Activated B cell treated with CpG ODN at 0.5 μM for 24 hours (primary cell): ENCODE measurements at places on chromosomes 3 and 15.

DNA sequence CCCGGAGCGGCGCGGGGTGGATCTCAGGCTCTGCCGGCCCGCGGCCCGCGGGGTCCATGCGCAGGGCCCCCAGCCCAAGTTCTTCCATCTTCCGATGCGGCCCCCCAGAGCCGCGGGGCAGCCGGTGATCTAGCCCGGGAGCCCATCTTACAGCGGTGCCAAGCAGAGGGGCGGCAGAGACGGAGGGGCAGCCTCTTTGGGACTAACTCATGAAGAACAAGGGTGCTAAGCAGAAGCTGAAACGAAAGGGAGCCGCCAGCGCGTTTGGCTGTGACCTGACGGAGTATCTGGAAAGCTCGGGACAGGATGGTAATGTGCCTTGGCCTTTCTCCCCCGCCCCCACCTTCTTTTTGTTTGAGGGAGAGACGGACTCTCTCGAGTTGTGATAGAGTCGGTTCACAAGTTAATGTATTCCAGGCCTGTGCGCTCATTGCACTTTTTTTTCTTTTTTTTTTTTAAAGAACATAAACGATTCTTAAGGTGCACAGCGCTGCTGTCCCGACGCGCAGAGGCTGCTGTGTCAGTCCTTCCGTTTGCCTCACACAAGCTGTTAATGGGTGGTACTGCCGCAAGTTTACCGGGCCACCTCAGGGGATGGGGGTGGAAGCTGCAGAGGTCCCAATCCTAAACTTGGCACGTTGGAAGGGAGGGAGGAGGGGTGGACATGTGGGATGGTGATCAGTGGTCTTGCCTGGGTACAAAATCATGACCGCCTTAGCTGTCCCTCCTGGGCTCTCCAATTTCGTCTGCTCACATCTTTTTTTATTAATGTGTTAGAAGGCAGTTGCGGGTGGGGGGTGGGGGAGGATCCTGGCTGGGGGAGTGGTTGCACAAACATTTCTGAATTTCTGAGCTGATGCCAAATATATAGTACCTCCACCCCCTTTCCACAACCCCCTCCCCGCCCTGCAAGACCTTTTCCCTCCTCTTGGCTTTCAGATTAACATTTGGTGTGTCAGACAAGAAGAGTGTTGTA lies 801 bp downstream of the ARHGAP31 start:
- DNase-seq = peak; percentile 67

DNA sequence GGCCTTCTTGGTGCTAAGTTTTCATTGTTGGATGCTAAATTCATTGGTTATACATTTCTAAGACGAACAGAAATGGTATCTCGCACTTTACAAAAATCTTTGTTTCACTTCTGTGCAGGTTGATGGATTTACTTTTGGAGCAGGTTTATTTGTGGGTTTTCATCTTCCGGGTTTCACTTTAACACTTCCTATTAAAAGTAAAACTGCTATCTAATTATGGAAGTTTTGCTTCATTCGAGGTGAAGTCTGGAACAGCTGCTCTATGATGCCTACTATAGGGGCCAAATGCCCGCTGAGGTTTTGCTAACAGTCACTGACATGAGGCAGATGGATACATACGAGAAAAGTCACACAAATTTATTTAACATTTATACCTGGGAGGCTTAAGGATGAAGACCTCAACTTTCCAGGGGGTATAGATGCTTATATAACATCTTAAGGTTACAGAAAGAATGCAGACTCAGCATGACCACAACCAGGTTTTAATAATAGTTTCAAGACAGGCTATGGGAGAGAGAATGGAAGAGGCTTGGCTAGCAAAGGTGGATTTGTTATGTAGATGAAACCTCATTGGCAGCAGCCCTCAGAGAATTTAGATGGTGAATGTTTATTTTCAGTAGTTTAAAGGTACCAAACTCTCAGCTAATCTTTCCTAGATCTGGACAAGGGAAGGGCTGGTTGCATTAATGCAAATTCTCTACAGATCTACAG lies 54.2 kb downstream of the OSTN start:
- no peak for DNase-seq

DNA sequence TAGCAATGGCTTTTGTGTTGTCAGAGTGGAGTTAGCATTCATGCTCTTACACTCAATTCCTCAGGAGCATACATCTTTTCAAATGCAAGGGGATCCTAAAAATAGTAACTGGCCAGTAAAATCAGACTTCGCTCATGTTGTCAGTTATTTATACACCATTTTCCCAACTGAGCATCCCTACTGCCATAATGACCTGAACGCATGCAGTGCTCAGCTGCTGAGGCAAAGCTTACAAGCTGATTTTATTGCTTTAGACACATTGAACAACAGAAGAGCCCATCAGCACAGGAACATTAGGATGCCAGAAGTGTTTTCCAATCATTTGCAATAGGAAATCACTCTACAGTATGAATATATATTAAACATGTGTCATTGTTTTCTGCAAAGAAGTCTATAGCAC lies 689.7 kb upstream of the BCHE start:
- DNase-seq = no peak

DNA sequence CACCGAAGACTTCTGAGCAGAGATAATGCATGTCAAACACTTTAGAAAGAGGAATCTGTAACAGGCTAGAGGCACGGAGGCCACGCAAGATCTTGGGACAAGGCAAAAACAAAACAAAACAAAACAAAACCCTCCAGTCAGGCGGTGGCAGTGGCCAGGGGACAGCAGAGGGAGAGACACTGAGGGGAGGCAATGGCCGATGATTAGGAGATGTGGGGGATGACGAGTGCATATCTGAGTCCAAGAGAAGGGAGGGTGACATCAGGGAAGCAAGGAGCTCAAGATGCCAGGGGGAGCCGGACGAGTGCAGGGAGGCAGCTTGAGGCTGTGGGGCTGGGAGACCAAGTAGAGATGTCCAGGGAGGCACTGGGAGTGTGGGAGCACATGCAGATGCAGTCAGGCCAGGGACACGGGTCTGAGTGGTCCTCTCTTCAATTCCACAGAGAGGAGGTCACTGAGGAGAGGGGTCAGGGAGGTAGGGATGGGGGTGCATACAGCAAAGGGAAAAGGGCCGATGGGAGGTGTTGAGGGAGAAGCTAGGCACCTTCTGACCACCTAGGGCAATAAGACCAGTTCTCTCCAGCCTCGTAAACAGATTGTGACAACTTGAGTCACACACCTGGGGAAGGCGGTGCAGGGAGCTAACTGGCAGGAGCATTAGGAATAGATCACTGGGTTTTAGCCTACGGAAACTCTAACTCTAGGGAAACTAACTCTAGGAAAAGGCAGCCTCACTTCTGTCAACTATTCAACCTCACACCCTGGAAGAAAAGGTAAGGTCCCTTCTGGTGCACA lies 29.6 kb downstream of the SLCO2A1 start:
- no peak for DNase-seq

- DNase-seq = no peak
Measured at GRCh38 chr3:12194669-12195161, 36.0 kb upstream of the TIMP4 start.

DNA sequence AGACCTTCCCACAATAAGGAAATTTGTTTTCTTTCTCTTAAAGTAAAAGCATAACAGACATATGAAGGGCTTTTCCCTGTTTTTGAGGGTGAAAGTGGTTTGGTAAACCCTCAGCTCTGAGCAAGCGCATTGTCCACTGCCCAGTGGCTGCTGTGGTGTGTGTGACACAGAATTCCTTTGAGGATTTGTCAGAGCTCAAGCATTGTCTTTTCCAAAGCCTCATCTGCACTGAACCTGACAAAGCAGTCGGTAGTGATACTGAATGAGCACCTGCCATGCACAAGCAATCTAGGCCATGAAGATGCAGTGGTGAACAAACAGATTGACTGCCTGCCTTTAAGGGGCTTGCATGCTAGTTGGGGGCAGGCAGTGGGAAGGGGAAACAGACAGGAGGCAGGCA lies 128.3 kb downstream of the PLCL2 start:
- DNase-seq = no peak

GRCh38 chr3:100254168-100254777 lies 6.5 kb upstream of the TBC1D23 start:
- no peak for DNase-seq

DNA sequence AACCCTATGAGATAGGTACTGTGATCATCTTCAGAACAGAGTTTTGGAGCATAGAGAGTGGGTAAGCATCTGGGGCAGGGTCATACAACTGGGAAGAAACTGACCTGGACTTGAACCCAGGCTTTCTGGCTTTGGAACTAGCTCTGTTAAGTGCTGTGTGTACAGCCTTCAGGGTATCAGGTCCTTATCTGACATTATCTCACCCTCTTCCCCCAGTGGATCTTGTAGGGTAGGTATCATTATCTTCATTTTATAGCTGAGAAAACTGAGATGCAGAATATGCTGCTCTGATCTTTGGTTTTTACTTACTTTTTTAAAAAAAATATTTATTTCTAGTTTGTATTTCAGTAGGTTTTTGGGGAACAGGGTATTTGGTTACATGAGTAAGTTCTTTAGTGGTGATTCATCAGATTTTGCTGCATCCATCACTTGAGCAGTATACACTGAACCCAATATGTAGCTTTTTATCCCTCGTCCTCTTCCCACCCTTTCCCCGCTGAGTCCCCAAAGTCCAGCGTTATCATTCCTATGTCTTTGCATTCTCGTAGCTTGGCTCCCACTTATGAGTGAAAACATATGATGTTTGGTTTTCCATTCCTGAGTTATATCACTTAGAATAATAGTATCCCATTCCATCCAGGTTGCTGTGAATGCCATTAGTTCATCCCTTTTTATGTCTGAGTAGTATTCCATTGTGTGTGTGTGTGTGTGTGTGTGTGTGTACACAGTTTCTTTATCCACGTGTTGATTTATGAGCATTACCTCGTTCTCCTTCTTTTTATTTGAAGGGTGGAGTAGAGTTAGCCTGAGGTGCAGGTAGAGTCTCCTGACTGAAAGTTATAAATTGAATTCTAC lies 271.2 kb downstream of the PTPRG start:
- no peak for DNase-seq

DNA sequence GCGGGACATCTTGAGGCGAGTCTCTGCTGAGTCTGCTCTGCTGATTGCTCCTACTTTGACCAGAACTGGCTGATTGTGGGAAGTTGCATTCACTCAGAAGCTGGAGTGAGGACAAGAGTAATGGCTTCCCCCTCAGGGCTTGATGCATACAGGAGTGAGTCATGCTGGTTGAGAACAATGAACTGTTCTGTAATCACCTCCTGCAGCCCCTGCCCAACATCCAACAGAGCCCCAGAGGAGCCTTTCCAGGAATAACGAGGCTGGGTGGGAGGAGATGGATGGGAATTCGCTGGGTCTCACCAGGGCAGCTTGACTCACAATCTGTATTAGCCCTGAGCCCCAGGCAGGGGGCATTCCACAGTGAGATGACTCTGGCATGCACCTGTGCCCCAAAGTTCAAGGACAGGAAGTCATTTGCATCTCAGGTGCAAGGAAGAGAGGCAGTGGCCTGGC lies 85.0 kb downstream of the RAB11A start:
- DNase-seq = no peak

GRCh38 chr3:42717306-42717705 lies 14.7 kb upstream of the HHATL start:
- no peak for DNase-seq

- no peak for DNase-seq
Measured at GRCh38 chr15:98927996-98928395, 79.6 kb downstream of the PGPEP1L start.

DNA sequence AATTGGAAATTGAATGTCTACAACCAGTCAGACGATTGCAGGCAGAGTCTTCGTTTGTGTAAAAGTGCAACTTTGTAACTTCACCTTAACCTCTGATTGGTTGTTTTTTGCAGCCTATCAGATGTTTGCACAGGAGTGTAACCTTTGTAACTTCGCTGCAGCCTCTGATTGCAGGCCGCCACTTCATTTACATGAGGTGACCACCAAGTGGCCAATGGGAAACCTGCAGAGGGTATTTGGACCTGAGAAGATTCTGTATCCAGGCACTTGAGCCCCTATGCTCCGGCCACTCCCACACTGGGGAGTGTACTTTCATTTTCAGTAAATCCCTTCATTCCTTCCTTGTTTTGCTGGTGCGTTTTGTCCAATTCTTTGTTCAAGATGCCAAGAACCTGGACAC lies 68.1 kb upstream of the PFN2 start:
- no peak for DNase-seq

GRCh38 chr3:176611703-176612102 lies 585.6 kb downstream of the TBL1XR1 start:
- no peak for DNase-seq

DNA sequence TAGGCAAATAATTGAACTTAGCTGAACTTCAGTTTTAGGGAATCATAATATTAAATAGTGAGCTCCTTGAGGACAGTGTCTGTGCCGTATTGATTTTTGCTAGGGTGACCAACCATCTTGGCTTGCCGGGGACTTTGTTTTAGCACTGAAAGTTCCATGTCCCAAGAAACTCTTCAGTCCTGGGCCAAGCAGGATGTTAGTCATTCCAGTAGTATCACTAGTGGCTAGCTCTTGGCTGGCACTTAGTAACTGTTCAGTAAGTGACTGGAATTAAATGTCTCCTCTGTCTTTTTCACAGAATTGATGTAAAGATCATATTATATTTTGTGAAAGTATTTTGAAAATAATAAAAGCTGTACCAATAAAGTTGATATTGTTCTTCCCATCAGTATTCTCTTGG lies 42.3 kb downstream of the RSRC1 start:
- no peak for DNase-seq

DNA sequence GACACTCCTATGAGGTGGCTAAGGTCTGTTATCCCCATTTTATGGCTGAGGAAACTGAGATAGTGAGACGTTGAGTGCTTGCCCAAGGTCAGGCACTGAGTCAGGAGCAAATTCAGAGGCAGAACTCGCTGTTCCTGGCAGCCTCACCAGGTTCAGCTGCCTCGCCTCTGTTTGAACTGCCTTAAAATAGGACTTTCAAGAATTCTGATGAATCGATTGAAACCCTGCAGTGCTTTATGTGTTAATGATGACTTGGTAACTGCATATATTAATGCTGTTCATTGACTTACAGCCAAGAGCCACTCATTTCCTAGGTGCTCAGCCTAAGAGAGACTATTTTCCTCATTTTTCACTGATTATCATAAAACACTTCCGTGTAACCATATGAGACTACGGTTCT lies 79.5 kb upstream of the BHLHE40 start:
- DNase-seq = no peak

- DNase-seq = no peak
Measured at GRCh38 chr3:152737021-152737908, 97.7 kb upstream of the P2RY1 start.

GRCh38 chr3:66985336-66985920 lies 12.7 kb upstream of the KBTBD8 start:
- no peak for DNase-seq

GRCh38 chr15:38611228-38611627 lies 46.6 kb upstream of the RASGRP1 start:
- DNase-seq = no peak

GRCh38 chr3:40524568-40525285 lies at the start of gene ZNF621:
TSS of gene ZNF621 (plus strand) at chr3:40524960. CDS start at chr3:40525841, 881 bp downstream.
- DNase-seq = peak; percentile 88

GRCh38 chr3:37115446-37115845 lies 58.9 kb downstream of the LRRFIP2 start:
- DNase-seq = no peak

GRCh38 chr3:190680691-190681090 lies 166.8 kb downstream of the IL1RAP start:
- DNase-seq = no peak
